ENCODE measurements at places on chromosomes 12 and 14.

DNA sequence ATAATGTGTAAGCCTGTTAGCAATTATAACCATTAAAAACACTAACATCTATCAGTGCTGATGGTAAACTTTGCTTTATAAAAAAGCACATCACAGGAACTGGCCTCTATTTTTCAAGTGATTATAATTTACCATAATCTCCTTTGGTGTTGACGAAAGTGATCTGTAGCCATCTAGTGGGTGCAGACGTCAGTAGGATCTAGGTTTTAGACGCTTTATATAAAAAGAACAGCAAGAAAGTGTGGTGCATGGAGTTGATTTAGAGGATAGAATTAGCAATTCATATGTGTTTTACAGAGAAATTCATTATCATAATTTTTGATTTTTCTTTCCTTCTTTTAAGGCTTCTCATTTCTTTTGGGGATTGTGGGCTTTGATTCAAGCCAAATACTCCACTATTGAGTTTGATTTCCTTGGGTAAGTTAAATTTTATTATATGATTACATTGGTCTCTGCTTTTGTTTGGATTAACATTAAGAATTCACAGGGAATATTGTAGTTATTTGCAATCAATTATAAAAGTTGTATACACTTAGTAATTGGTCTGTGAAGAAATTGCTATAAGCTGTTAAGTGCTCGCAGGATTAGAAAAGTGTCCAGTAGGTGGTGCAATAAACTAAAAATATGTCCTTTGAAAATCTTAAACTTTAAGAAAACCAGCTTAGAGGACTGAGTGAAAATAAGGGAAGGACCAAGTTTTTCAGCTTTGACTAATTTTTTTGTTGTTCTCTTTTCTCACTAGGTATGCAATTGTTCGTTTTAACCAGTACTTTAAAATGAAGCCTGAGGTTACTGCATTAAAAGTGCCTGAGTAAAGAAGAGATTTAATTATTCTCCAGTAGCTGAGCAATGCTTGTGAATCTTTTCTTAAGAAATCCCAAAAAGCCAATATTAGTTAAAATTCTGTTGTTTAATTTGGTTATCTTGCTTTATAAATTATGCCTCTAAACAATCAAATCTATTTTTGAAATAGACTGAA, 59.5 kb downstream of the ETNK1 start:
- no peak for DNase-seq

- DNase-seq, result no peak
These were observed 1423.6 kb downstream of the AACS start for GRCh38 chr12:126488806-126489205.

- no peak for DNase-seq
These were observed 720.5 kb downstream of the VRK1 start for GRCh38 chr14:97517566-97518234.

- no peak for DNase-seq
These were observed 24.9 kb downstream of the SLC6A12 start for GRCh38 chr12:188910-189621.

DNA sequence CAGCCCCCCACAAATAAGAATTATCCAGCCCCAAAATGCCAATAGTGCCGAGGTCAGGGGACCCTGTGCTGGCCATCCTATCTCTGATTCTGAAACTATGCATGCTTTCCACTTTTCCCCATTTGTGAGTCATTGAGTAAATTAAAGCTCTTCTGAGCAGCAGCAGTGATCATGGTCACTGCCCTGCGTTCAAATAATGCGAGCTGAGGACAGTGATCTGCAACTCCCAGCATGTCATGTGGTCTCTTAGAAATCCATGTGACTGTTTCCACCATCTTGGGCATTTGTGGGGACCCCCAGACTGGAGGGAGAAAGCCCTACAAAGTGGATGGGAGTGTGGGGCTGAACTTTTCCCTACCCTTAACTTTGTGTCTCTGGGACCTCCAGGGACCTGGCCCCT, 53.8 kb downstream of the C14orf132 start:
- DNase-seq, result no peak

- DNase-seq, result no peak
These were observed 28.3 kb upstream of the ETFBKMT start for GRCh38 chr12:31631023-31631724.

DNA sequence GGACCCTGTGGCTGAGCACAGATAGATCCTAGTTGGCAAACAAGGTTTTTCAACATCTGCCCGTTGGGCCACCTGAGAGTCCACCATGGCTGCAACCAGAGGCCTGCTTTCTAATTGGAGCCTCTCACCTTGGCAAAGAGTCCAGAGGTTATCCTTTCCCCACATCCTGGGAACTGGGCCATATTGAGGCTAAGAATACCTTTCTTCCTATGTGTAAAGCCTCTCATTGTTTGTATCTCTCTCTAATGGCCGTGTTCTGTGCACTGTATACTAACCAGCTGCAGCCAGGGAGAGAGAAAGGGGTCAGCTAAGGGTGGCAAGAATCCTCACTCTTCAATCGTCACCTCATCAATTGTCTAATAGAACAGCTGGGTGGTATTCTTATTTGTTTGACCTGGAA, 79.1 kb upstream of the ST8SIA1 start:
- DNase-seq, result no peak

GRCh38 chr12:72133497-72134055, 138.6 kb upstream of the TRHDE start:
- no peak for DNase-seq

DNA sequence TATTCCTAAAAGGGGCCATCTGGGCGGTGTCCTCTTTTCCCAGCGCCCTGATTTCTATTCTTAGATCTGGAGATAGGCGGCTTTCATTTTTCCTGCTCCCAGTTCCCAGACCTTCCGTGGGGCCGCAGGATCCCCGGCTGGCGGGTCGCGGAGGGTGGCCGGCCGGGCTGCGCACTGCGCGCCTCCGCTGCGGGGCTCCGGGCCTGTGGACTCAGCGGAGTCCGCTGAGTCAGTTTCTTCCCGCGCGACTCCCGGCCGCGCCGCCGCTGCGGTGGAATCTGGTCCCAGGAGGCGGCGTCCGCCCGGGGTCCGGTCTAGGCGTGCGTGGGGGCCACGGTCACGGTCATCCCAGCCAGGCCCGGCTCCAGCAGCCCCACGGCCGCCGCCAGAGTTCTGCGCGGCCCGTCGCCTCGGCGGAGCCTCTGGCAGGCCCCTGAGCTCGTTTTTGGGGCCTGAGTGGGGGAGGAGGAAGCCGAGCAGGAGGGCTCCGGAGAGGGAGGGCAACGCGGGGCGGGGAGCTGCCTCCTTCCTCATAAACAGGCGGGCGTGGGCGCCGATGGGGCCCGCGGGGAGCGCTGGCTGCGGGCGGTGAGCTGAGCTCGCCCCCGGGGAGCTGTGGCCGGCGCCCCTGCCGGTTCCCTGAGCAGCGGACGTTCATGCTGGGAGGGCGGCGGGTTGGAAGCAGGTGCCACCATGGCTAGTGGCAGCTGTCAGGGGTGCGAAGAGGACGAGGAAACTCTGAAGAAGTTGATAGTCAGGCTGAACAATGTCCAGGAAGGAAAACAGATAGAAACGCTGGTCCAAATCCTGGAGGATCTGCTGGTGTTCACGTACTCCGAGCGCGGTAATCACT, at the start of gene LRRK2:
LRRK2 (plus strand) TSS at position 559 of the 853 bp plus-strand sequence; CDS start at position 694, 135 bp downstream.
- DNase-seq, result no peak

DNA sequence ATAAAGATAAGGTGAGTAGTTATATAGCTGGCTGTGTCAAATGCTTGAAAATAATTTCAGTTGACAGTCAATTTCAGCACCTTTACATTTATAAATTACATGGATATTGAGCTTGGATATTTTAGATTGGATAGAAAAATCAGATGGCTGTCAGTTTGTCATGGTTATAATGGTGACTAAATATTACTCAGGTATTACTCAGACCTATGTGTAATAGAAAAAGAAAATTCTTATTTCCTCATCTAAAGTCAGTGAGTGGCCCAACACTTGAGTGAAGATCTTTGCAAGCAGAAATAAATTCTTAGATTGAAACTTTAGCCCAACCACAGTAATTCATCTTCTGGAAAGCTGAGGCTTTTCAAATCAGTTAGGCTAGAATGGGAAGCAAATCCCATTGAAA, 354.4 kb downstream of the NAV3 start:
- no peak for DNase-seq

DNA sequence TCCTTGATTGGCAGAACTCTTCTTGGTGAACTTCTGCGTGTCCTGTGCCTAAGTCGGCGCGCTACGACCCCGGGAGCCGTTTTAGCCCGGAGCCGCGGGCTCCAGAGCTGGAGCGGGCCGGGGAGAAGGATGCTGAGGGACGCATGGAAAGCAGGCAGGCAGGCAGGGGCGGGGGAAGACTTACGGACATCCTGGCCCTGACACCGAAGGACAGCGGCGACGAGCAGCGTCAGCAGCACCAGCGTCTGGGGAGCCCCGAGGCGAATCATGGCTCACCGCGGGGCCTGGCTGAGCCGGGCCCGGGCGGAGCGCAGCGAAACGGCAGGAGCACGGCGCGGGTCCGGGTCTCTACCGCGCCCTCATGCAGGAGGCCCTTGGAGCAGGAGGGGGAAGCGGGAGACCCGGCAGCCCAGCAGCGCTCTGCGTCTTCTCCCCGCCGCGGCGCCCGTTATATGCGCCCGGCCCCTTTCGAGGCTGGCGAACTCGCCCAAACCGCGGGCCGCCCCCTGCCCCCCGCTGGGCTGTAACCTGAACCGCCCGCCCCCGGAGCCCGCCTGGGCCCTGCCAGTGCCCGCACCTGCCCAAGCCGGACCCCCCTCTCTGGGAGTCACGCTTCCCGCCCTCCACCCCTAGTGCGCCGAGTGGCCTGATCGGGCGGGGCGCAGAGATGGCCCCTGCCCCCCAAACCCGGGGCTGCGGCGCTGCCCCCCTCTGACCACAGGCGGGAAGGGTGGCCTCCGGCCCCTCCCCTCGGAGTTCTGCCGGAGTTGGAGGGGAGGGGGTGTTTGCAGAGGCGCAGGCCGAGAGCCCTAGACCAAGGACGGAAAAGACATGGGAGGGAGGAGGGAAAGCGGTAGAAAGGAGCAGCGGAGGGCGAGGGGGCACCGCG, at the start of gene COL2A1:
COL2A1 (minus strand) TSS at position 424 of the 889 bp plus-strand sequence; CDS start at position 269, 155 bp downstream.
- no peak for DNase-seq

DNA sequence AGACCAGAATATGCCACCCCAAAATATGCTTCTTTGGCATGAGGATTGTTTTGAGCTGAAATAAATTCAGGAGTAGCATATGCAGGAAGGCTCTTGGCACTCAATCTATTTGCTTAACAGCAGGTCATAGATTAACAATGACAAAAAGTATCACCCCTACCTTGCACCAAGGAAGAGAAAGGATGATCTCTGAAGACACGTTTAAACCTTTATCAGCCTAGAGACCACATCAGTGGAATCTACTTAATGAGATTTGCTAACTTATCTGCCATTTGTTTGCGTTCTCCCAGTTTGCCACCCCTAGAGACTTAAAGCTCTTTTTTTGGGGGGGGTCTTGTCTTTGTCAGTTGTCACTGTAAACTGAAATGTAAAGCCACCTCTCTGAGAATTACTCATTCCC, 1278.7 kb upstream of the USP15 start:
- DNase-seq, result no peak

- DNase-seq, result no peak
These were observed 86.1 kb downstream of the B4GALNT3 start for GRCh38 chr12:545835-546234.

GRCh38 chr12:42128888-42129287, 15.8 kb downstream of the GXYLT1 start:
- DNase-seq, result no peak

GRCh38 chr14:44963775-44964380, 1.9 kb downstream of the TOGARAM1 start:
- no peak for DNase-seq

DNA sequence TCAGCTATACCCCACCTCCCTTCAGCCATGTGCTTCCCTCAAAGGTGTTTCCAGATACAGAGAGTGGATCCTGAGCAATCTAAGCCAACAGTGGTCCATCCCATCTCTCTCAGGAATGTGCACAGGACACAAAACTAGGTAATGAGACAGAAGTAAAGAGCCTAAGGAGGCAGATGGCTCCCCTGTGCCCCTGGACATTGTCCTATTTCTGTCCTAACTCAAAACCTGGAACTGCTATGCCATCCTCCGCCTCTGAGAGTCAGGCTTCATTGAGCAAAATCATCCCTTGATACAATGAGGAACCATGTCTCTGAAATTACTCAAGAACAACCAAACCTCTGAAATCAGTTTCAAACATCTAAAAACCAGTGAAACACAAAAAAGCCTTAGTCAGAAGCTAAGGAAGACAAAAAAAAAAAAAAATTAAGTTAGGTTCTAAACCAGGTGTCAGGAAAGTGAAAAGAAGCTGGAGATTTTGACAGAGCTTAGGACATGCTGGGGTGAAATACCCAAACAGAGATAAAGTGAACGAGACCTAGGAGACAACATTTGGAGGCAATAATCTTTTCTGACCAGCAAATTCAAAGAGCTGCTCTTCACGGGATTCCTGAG, 200.3 kb upstream of the PLEKHG7 start:
- DNase-seq, result no peak

- no peak for DNase-seq
These were observed 9.8 kb upstream of the KRT73 start for GRCh38 chr12:52628111-52628507.

GRCh38 chr12:115440438-115440837, 756.5 kb upstream of the TBX3 start:
- DNase-seq, result no peak

GRCh38 chr12:4088451-4088850, 185.1 kb upstream of the CCND2 start:
- DNase-seq, result no peak

DNA sequence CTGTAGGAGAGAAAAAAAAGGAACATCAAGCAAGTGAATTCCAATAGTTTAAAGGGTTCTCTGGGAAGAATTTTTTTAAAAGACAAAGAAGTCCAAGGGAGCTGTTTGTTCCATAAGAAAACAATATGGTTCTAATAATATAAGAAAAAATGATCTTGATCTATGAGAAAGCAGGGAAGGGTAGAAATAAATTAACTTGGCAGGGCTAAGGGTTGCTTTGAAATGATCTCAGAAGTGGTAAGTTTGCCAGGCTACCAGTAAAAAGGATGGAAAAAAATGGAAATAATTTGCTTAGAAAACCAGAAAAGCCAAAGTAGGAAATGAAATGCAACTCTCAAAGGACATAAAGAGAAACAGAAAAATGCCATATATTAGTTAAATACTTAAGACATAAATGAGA, 41.7 kb upstream of the EMP1 start:
- DNase-seq, result no peak

DNA sequence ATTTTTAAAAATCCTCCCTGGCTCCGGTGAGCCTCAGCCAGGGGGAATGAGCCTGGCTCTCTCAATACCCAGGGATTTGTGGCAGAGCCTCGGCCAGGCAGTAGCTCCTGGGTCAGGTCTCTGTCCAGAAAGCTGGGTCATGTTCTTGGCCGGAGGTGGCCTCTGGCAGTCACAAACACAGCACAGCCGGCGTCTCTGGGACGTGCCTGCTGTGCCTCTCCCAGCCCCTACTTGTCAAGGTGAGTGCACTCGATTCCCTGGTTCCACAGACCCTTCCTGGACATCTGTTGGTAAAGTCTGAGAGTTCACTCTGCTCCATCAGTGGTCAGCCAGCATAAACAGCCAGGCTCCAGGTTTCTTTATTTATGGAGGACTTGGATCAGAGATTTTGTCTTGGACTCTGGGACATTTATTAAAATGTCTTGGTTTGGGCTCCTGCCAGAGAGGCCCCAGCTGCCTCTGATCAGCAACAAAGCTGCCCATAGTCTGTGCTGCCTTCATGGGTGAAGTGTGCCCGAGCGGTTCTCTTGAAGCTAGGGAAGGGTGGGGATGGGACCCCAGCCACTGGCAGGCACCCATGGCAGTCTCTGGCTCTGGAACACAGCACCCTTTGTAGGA, 56.7 kb downstream of the DGLUCY start:
- no peak for DNase-seq
